ENCODE measurements at places on chromosomes 2 and 18.
A peak's percentile ranks its signal among the peaks of the same experiment; 100 is the strongest.

DNA sequence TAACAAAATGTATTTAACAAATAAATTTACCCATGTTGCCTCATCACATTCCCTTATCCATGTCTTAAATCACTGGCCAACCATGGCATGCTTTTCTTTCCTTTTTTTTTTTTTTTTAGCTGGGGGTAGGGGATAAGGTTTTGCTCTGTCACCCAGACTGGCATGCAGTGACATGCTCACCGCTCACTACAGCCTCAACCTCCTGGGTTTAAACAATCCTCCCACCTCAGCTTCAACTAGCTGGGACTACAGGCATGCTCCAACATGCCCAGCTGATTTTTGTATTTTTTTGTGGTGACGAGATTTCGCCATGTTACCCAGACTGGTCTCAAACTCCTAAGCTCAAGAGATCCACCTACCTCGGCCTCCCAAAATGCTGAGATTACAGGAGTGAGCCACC lies 266.4 kb downstream of the THSD7B start:
- H3K36me3 ChIP-seq, result no peaks in the 10 kb centered on the region
- H3K4me3 ChIP-seq, result no peak overlapping the region
- H3K27me3 ChIP-seq, result no peaks in the 10 kb centered on the region
- no peak for DNase-seq

DNA sequence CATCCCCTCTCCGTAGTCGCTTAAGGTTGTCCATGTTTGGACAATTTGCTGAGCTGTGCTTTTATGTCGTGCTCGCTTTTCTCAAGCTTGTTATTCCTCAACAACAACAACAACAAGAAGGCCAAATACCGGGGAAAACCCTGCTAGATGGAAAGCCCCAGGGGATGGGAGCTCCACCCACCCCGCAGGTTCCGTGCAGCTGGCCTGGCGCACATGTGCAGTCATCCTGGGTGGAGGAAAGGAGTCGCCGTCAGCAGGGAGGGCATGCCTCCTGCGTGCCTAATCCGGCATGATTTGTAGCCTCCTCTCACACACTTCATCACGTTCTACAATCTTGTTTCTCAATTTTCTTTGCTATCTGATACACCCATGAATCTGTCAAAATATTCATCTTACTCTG lies 87.4 kb upstream of the SALL3 start:
- H3K27me3 ChIP-seq, result peaks cover 3% of the 10 kb centered on the region
- no peak overlapping the region for H3K27ac ChIP-seq
- DNase-seq, result no peak
- no peak overlapping the region for H3K4me3 ChIP-seq
- no peaks in the 10 kb centered on the region for H3K4me1 ChIP-seq

DNA sequence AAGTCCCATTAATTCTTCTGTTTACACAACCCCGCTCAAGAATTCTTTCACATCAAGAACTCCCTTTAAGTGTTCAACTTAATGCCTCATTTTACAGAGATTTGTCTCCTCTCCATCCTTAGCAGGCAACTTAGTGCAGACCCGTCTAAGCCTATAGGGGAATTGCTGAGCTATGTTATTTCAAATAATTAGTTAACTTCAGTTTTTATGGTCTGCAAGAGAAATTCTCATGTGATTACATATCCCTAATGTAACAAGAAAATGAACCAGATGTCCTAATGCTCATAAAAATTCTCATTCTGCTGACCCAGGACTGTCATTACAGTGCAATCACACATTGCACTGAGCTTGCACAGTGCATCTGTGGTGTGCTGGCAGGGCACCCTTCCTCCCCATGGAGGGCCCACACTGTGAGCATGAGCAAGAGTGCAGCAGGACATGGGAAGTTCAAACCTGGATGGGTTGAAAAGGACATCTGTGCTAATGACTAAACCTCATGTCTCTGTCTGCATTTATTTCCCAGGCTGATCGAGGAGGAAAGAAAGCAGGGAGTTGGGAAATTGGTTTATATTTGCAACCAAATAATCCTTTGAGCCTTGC lies 97.1 kb downstream of the COL5A2 start:
- no peaks in the 10 kb centered on the region for H3K27me3 ChIP-seq
- no peaks in the 10 kb centered on the region for H3K36me3 ChIP-seq
- H3K4me1 ChIP-seq, result peaks cover 12% of the 10 kb centered on the region
- H3K4me3 ChIP-seq, result no peak overlapping the region
- DNase-seq, result no peak

- peaks cover 15% of the 10 kb centered on the region for H3K4me1 ChIP-seq
- H3K27me3 ChIP-seq, result no peaks in the 10 kb centered on the region
- no peak overlapping the region for H3K4me3 ChIP-seq
- DNase-seq, result no peak
- H3K36me3 ChIP-seq, result peaks cover 14% of the 10 kb centered on the region
Measured at GRCh38 chr2:84999553-84999955, 28.6 kb downstream of the KCMF1 start.

DNA sequence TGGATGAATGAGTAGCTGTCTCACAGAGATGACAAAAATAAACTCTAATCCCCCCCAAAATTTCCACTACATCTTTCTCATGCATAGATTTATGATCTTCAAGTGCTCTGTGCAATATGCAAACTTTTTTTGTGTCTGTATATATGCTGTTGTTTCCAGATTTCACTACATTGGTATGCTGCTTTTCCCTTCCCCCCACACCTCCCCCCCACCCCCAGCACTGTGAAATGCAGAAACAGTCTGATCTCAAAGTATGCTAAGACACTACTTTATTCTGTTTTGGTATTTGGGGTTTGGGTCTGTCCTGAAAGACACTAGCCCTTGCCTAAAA lies 524 bp upstream of the KLHL14 start:
- H3K27ac ChIP-seq, result no peak overlapping the region
- H3K27me3 ChIP-seq, result peaks cover 41% of the 10 kb centered on the region
- no peak for DNase-seq
- H3K4me1 ChIP-seq, result no peaks in the 10 kb centered on the region
- H3K4me3 ChIP-seq, result no peak overlapping the region

DNA sequence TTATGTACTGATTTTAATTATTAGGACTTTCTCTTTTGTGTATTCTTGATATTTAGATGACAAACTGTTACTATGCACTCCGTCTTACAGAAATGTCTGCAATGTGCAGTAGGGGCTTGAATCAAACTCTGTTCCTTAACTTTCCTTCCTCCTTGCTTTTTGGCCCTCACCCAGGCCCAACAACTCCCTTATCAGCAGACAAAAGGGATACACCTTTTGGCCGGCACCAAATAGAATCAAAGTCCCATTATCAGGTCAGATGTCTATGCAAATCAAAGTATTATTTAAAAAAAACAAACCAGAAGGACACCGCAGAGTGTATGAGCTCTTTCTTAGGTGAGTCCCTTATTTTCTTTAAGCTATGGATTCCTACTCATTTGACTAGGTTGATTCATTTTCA lies 116.3 kb upstream of the SERPINE2 start:
- no peak overlapping the region for H3K4me3 ChIP-seq
- DNase-seq, result no peak
- H3K36me3 ChIP-seq, result no peaks in the 10 kb centered on the region
- no peak overlapping the region for H3K27ac ChIP-seq

DNA sequence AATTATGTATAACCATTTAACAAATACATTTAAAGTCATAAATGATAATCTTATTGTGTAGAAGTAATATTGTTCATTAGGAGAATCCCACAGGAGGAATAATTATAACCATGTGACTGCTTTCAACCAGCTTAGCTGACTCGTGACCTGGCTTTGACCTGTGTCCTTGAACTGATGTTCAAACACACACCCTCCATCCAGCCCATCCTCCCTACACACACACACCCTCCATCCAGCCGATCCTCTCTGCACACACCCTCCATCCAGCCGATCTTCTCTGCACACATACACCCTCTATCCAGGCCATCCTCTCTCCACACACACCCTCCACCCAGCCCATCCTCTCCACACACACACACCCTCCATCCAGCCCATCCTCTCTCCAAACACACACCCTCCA lies 83.5 kb downstream of the EIPR1 start:
- no peaks in the 10 kb centered on the region for H3K4me1 ChIP-seq
- no peak for DNase-seq
- H3K27ac ChIP-seq, result no peak overlapping the region
- H3K27me3 ChIP-seq, result no peaks in the 10 kb centered on the region
- H3K36me3 ChIP-seq, result no peaks in the 10 kb centered on the region

GRCh38 chr18:49059028-49059834 lies 108.5 kb upstream of the SMAD7 start:
- no peaks in the 10 kb centered on the region for H3K4me1 ChIP-seq
- no peaks in the 10 kb centered on the region for H3K27me3 ChIP-seq
- no peak overlapping the region for H3K4me3 ChIP-seq
- no peak overlapping the region for H3K27ac ChIP-seq
- H3K36me3 ChIP-seq, result no peaks in the 10 kb centered on the region

GRCh38 chr2:202786842-202787241 lies 84.7 kb downstream of the ICA1L start:
- no peaks in the 10 kb centered on the region for H3K36me3 ChIP-seq
- no peak overlapping the region for H3K4me3 ChIP-seq
- no peak overlapping the region for H3K27ac ChIP-seq
- H3K27me3 ChIP-seq, result no peaks in the 10 kb centered on the region
- DNase-seq, result no peak

- no peaks in the 10 kb centered on the region for H3K27me3 ChIP-seq
- H3K4me3 ChIP-seq, result no peak overlapping the region
- DNase-seq, result peak; percentile 29
- no peaks in the 10 kb centered on the region for H3K36me3 ChIP-seq
- no peaks in the 10 kb centered on the region for H3K4me1 ChIP-seq
- H3K27ac ChIP-seq, result no peak overlapping the region
Measured at GRCh38 chr2:154013514-154013913, 141.8 kb downstream of the GALNT13 start.

DNA sequence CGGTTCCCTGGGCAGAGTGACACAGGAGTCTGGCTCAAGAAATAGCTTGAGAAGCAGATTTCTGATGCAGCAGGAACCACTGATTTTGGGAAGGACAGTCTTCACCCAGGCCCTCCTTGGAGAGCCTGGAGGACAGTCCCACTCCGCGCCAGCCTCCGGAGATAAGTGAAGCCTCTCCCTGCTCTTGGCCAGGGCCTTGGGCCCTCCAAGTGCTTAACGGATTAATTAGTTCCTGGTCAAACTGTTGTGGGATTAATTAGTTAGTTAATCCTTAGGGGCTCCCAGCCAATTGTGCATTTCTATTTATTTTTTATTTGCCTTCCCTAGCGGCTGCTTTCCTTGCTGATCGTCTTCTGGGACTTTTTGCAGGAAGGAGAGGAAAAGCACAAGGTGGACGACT lies 19.6 kb downstream of the CPLX4 start:
- no peaks in the 10 kb centered on the region for H3K36me3 ChIP-seq
- peaks cover 10% of the 10 kb centered on the region for H3K27me3 ChIP-seq
- no peak overlapping the region for H3K4me3 ChIP-seq

DNA sequence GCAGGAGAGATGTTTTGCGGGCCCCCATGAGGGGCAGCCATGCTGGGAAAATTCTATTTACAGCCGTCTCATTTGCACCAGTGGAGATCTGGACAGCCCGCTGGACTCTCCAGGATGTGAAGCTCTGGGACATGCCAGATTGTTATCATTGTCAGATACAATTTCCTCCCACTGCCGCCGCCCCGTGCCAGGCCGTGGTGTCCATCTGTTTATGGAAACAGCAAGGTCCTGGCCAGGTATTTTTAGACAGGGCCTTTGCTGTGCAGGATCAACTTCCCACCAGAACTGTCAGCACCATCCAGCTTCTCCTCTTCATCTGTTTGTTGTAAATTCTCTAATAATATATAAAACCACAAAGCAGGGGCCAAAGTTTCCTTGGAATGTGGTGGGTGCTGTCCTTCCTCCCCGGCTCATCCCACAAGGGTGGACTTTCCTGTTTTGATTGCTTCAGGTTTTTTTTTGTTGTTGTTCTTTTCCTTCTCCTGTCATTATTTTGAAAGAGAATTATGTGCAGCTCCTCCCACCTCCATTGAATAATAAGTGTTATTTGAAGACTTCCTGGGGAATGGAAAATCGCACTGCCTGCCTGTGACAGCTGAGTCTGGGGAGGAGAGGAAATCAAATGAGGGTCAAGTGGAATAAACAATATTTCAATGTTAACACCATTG lies 398.1 kb downstream of the TNS1 start:
- H3K4me1 ChIP-seq, result no peaks in the 10 kb centered on the region
- H3K27ac ChIP-seq, result no peak overlapping the region
- H3K36me3 ChIP-seq, result no peaks in the 10 kb centered on the region
- no peaks in the 10 kb centered on the region for H3K27me3 ChIP-seq
- H3K4me3 ChIP-seq, result no peak overlapping the region

- H3K27me3 ChIP-seq, result no peaks in the 10 kb centered on the region
- H3K4me1 ChIP-seq, result peaks cover 22% of the 10 kb centered on the region
- DNase-seq, result no peak
- H3K36me3 ChIP-seq, result no peaks in the 10 kb centered on the region
- H3K4me3 ChIP-seq, result peak overlapping the region; percentile 54
Measured at GRCh38 chr2:113157897-113158753, 15.6 kb upstream of the PSD4 start.

- H3K27ac ChIP-seq, result no peak overlapping the region
- no peak for DNase-seq
- peaks cover 75% of the 10 kb centered on the region for H3K36me3 ChIP-seq
- H3K4me1 ChIP-seq, result no peaks in the 10 kb centered on the region
- H3K27me3 ChIP-seq, result no peaks in the 10 kb centered on the region
Measured at GRCh38 chr2:31347750-31348149, 66.8 kb downstream of the XDH start.

DNA sequence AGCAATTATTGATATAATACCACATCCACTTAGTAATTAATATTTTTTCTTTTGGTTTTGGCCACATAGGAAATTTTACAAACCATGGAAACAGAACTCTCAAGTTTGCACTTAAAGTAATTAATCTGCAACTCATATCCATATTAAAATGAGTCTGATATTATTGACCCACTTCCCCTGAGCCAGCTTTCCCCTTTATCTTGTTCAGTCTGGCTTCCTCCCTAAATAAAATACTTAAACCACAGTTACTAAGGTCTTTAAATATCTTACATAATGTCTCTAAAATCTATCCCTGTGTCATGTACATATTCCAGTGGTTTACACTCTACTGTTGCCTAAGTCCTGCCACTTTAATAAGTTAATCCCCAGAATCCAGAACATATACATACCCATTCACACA lies 564.9 kb upstream of the FSHR start:
- no peaks in the 10 kb centered on the region for H3K4me1 ChIP-seq
- no peak overlapping the region for H3K4me3 ChIP-seq
- no peak for DNase-seq
- no peaks in the 10 kb centered on the region for H3K36me3 ChIP-seq

DNA sequence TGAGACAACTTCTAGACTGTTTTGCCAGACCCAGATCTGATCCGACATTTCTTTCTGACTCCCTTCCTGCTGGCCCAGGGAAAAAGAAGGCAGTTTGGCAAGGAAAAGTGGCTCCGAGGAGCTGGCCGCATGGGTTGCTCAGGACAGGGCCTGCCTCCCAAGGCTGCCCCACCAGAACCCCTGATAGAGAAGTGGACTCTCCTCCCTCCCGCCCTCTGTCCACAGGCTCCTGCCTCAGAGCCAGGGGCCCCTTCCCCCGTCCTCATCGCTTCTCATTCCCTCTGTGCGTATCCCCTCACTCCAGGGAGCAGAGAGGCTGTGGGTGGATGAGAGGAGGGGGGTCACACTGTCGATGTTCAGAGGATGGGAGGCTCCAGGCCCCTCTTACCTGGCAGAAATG lies 110.2 kb downstream of the TNS1 start:
- DNase-seq, result no peak
- H3K27ac ChIP-seq, result no peak overlapping the region
- no peaks in the 10 kb centered on the region for H3K4me1 ChIP-seq

Data from RWPE2 (cell line).